ENCODE measurements at places on chromosomes 1 and 21. TPM values are rescaled to one million over a fixed set of nuclear protein-coding genes. Genes with fewer than 3 reads are reported as not detected.

MASP2 gene
- 0.31 TPM for total RNA-seq

KRTAP7-1 gene
- total RNA-seq = not detected

OR2T11 gene
- total RNA-seq = not detected

HRNR gene
- total RNA-seq = not detected

MRPS21 gene
- total RNA-seq = 87.8 TPM

CRNN gene
- total RNA-seq = not detected

METTL25B gene
- total RNA-seq = 25.7 TPM

UQCRHL gene
- total RNA-seq = 5.7 TPM

LCE1F gene
- not detected for total RNA-seq

SH2D5 gene
- total RNA-seq = 17.1 TPM

DCDC2B gene
- not detected for total RNA-seq

IL12RB2 gene
- total RNA-seq = not detected

APCS gene
- total RNA-seq = not detected

TMEM79 gene
- total RNA-seq = 6.0 TPM

NBPF4 gene
- 0.05 TPM for total RNA-seq

SLC41A1 gene
- total RNA-seq = 23.1 TPM

C1orf159 gene
- 13.9 TPM for total RNA-seq

SLC44A3 gene
- 1.4 TPM for total RNA-seq

ZBTB8B gene
- total RNA-seq = not detected

FCER1A gene
- not detected for total RNA-seq

RIPK4 gene
- 23.2 TPM for total RNA-seq

SLC22A15 gene
- 1.1 TPM for total RNA-seq
